ENCODE measurements at places on chromosomes 6 and 20. TPM values are rescaled to one million over a fixed set of nuclear protein-coding genes. Genes with fewer than 3 reads are reported as not detected.

- no peak for DNase-seq
These were observed 256.2 kb downstream of the EPHA7 start for GRCh38 chr6:93163146-93163545.

- DNase-seq, result no peak
These were observed 166.1 kb downstream of the CDKAL1 start for GRCh38 chr6:20700375-20700774.

DNA sequence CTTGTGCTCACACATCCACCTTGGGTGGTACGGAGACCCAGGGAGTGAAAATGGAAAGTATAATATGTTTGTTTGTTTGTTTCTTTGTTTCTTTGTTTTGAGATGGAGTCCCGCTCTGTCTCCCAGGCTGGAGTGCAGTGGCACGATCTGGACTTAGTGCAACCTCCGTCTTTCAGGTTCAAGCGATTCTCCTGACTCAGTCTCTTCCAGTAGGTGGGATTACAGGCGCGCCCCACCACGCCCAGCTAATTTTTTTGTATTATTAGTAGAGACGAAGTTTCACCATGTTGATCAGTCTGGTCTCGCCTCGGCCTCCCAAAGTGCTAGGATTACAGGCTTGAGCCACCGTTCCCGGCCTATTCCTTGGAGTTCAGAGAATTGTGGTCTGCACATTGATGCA is 115.4 kb downstream of the TRIM27 start:
- no peak for DNase-seq

The CST5 gene
- polyA plus RNA-seq, result not detected

DNA sequence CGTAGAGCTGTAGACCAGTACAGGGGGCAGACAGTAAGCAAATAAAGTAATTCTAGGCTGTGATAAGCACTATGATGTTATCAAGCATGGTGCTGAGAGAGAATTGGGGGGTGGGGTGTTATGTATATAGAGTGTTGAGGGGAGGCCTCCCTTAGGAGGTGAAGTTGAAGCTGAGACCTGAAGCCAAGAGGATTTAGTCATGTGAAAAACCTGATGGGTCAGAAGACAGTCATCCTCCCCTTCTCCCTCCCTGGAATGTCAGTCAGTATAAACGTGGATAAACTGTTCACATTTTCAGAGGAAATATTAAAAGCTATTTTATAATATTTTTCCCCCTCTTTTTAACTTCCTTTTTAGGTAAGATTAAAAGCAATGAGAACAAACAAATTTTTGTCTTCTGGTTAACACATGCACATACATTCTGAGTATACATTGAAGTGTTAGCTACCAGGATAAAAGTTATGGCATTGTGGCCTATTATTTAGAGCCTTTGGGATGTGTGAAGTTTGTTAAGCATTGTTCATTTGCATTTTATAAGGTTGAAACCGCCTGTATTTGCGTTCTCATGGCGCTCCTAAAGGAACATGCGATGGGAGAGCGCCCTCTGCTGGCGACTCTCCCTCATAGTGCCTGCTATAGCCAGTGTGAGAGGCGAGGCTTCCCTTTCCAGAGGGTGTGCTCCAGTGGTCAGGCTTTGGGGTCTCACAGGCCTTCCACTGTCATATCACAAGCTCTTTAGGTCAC is 35.4 kb upstream of the MAPK13 start:
- DNase-seq, result peak; percentile 60

DNA sequence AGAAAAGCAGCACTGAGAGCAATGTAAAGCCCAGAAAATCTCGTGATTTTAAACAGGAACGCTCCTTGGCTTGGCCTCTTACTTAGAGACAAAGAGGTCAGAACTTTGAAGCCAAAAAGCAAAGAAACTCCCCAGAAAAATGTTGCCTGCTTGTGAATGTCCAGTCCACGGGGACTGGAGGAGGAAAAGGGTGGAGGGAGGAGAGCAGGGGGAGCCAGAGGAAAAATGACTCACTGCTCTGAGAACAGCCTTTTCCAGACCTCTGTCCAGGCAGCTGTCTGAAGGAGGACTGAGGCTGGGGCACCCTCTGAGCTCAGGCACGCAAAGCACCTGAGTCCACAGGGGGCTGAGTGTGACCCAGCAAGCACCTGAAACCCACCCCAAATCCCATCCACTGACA is 64.7 kb downstream of the TRAM2 start:
- DNase-seq, result peak; percentile 83

GRCh38 chr6:53042112-53042511 is 23.1 kb upstream of the FBXO9 start:
- no peak for DNase-seq

The GGTLC1 gene
- polyA plus RNA-seq, result not detected

The PRL gene
- polyA plus RNA-seq, result 0.76 TPM

GRCh38 chr20:1337441-1337840 is 8.5 kb upstream of the SDCBP2 start:
- DNase-seq, result no peak

The ATXN1 gene
- polyA plus RNA-seq, result 14.7 TPM

- DNase-seq, result no peak
These were observed 164.2 kb downstream of the NKAIN2 start for GRCh38 chr6:123967905-123968304.

The ARMC12 gene
- polyA plus RNA-seq, result 0.96 TPM

- DNase-seq, result no peak
These were observed 28.1 kb upstream of the MTCL3 start for GRCh38 chr6:127547215-127547614.

GRCh38 chr6:25156123-25156522 is 123.1 kb upstream of the CARMIL1 start:
- no peak for DNase-seq

GRCh38 chr20:32762754-32763201 is 593 bp downstream of the DNMT3B start:
- DNase-seq, result no peak

The ELOVL4 gene
- polyA plus RNA-seq, result 2.3 TPM

GRCh38 chr6:127420556-127420955 is 38.6 kb downstream of the KIAA0408 start:
- DNase-seq, result peak; percentile 59

GRCh38 chr20:60473211-60473610 is 515.0 kb downstream of the CDH26 start:
- DNase-seq, result no peak

GRCh38 chr6:144478483-144478882 is 193.3 kb downstream of the UTRN start:
- DNase-seq, result no peak

DNA sequence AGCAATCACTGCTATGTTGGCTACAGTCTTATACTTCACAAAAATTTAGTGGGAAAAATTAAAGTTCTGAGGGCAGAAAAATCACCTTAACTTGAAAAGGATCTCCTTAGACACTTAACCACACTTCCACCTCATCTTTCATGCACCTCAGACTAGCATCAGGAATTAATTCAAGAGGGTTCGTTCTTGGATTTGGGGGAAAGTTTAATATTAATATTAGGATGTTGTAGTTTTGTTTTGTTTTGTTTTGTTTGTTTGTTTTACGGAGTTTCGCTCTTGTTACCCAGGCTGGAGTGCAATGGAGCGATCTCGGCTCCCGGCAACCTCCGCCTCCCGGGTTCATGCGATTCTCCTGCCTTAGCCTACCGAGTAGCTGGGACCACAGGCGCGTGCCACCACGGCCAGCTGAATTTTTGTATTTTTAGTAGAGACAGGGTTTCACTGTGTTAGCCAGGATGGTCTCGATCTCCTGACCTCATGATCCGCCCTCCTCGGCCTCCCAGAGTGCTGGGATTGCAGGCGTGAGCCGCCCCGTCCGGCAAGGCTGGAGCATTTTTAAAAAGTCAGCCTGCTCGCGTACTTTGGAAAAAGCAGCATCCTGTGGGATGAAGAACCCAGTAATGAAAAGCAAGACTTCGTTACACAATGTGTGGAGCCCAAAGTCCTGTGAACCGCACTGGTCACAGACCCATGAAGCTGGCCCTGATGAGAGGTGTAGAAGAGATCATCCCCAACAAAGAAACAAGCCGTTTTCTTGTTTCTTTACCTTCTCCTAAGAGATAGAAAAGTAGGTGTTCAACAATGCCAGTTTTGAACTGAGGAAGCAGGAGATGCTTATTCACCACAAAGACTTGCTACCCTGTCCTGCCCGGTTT is 194.9 kb downstream of the GPX5 start:
- no peak for DNase-seq

DNA sequence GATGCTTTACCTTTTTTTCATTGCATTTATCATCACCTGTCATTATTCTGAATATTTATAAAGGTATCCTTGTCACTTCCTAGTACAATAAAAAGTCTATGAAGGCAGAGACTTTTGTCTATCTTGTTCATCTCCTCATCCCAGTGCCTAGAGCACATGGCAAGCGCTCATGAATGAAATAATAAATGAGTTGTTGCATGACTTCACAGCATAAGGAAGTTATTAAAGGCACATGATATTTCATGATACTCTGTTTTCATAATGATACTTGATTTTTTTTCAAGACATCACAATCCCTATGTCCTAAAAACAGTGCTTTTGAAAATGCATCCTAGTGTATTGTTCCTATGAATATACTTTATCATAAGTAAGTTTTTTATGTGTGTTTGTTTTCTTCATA is 310.6 kb upstream of the RSPO3 start:
- DNase-seq, result no peak

- DNase-seq, result no peak
These were observed 39.1 kb upstream of the PREX1 start for GRCh38 chr20:48866936-48867335.

The OSBPL2 gene
- 33.0 TPM for polyA plus RNA-seq

The HTR1B gene
- 0.11 TPM for polyA plus RNA-seq

DNA sequence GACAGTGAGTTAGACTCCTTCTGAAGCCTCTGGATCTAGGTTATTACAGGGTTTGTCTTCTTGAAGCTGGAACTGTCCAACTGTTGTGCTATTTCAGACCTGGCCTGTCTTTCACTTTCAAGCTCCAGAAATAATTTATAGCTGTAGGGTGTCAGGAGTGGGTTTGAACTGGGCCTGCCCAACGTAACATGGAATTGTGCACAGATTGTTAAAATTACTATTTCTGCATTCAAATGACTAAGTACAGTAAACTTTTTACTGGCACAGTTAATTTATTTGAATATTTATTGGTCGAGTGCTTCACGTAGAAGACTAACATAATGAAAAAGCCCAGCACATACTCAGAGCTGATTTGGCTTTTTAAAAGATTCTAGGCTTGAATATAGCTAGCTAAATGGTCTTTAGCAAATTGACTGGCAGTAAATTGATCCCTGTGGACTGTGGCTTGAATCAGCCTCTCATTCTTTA is 74.3 kb downstream of the ARID1B start:
- no peak for DNase-seq

The GJA1 gene
- polyA plus RNA-seq, result 42.7 TPM

GRCh38 chr6:115360602-115361325 is 699.9 kb downstream of the FRK start:
- no peak for DNase-seq

DNA sequence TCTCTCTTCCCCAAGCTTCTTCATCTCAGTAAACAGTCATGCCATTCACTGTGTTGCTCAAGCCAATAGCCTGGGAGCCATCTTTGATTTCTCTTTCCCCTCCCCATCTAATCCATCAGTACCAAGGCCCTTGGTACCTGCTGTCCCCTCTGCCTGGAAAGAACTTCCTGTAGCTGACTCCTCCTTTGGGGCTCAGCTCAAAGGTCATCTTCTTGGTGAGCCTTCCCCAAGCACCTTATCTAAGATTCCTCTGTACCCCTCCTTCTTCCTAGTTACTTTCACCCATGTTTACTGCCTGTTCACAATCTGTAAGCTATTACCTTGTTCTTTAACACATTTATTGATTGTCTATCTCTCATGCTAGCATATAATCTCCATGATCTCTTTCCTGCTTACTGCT is 3.5 kb downstream of the AARS2 start:
- DNase-seq, result no peak

GRCh38 chr6:99879431-99879830 is 114.6 kb downstream of the MCHR2 start:
- no peak for DNase-seq

The KHDC1 gene
- 4.8 TPM for polyA plus RNA-seq

- DNase-seq, result peak; percentile 28
These were observed 67.9 kb downstream of the NCOA7 start for GRCh38 chr6:125858427-125859320.

Measured in forelimb muscle (tissue), 1 donor.